ENCODE measurements at places on chromosomes 16 and 17. TPM values are rescaled to one million over a fixed set of nuclear protein-coding genes. Genes with fewer than 3 reads are reported as not detected.

TAT gene
- total RNA-seq: not detected

GRAPL gene
- total RNA-seq: not detected

DNA sequence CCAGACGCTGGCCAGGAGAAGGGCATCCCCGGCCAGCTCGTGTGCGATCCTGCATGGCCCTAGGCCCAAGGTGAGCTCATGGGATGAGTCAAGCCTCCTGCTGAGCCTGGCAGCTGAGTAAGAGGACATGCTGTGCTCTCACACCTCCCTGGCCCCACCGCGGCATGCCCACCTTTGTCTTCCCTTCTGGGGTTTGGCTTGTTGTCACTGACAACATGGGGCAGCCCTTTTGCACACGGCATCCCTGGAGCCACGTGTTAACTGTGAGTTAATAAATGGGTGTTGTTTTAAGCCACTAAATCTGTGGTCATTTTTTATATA lies 8.9 kb upstream of the TNS4 start:
- DNase-seq: peak; percentile 88
- no peak overlapping the region for H3K27ac ChIP-seq
- H3K4me1 ChIP-seq: peaks cover 41% of the 10 kb centered on the region
- peaks cover 8% of the 10 kb centered on the region for H3K36me3 ChIP-seq
- peaks cover 61% of the 10 kb centered on the region for H3K27me3 ChIP-seq

- peaks cover 16% of the 10 kb centered on the region for H3K4me1 ChIP-seq
- no peak overlapping the region for H3K27ac ChIP-seq
- DNase-seq: no peak
- no peak overlapping the region for H3K4me3 ChIP-seq
- H3K27me3 ChIP-seq: no peaks in the 10 kb centered on the region
- peaks cover 5% of the 10 kb centered on the region for H3K36me3 ChIP-seq
These were observed 69.0 kb upstream of the BCAR1 start for GRCh38 chr16:75320435-75320834.

DNA sequence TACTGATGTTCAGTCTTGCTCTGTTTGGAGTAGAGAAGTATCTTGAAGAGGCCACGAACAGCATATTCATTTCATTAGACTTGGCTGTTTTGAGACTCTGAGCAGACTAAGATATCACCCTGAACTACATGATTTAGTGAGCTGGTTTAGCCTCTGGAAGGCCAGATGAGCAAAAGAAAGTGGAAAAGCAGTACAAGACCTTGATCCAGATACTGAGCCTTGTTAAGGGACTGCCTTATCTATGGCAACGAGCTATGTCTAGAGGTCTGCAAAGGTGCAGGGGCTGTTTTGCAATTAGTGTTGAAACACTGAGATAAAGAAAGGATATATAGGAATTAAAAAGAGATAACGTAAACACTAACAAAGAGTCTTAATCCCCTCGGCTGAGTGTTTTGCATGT lies 231.4 kb downstream of the IRX3 start:
- H3K4me1 ChIP-seq: no peaks in the 10 kb centered on the region
- no peaks in the 10 kb centered on the region for H3K27me3 ChIP-seq
- DNase-seq: no peak
- no peak overlapping the region for H3K4me3 ChIP-seq
- peaks cover 4% of the 10 kb centered on the region for H3K36me3 ChIP-seq

DNA sequence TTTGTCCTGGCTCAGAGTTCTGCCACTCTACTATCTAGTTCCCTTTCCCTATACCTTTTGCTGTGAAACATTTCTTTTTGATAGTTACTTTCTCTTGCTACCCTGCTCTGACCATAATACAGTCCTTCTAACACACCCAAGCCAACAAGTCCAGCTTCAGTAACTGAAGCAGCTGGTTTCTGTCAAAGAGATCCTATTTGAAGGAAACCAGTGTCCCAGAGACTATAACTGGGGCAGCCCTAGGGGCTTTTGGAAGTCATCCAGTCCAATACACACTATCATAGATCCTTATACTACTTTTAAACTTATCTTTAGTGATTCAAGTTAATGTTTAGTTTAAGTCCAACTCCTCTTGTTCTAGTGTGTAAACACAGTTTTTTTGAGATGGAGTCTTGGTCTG lies 17.3 kb upstream of the DHRS13 start:
- H3K27me3 ChIP-seq: no peaks in the 10 kb centered on the region
- no peak for DNase-seq
- H3K36me3 ChIP-seq: peaks cover 41% of the 10 kb centered on the region
- H3K4me3 ChIP-seq: no peak overlapping the region
- H3K27ac ChIP-seq: no peak overlapping the region
- peaks cover 4% of the 10 kb centered on the region for H3K4me1 ChIP-seq

- H3K4me3 ChIP-seq: no peak overlapping the region
- no peak overlapping the region for H3K27ac ChIP-seq
- no peaks in the 10 kb centered on the region for H3K36me3 ChIP-seq
These were observed 17.3 kb upstream of the ERCC4 start for GRCh38 chr16:13902677-13903076.

- H3K27ac ChIP-seq: peak overlapping the region; percentile 81
- peaks cover 46% of the 10 kb centered on the region for H3K36me3 ChIP-seq
These were observed 21.1 kb downstream of the ANKRD40 start for GRCh38 chr17:50686494-50687199.

DNA sequence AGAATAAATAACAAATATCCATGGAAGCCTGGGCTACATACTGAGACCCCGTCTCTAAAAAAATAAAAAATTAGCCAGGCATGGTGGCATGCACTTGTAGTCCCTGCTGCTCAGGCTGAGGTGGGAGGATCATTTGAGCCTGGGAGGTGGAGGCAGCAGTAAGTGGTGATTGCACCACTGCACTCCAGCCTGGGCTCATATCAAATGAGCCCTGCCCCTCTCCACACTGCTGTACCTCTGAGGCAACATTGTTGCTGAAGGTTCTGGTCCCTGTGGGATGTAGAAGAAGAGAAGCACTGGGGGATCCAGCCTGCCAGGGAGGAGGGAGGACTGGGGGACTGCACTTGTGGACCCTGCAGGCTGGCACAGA lies 11.4 kb upstream of the ARHGAP23 start:
- peak overlapping the region; percentile 8 for H3K27ac ChIP-seq
- H3K36me3 ChIP-seq: peaks cover 16% of the 10 kb centered on the region
- peaks cover 42% of the 10 kb centered on the region for H3K4me1 ChIP-seq
- DNase-seq: no peak
- peaks cover 62% of the 10 kb centered on the region for H3K27me3 ChIP-seq

GRCh38 chr17:46270032-46270431 lies 24.9 kb upstream of the LRRC37A start:
- no peak for DNase-seq
- peaks cover 31% of the 10 kb centered on the region for H3K4me1 ChIP-seq
- no peak overlapping the region for H3K27ac ChIP-seq
- H3K4me3 ChIP-seq: no peak overlapping the region
- peaks cover 32% of the 10 kb centered on the region for H3K27me3 ChIP-seq

DNA sequence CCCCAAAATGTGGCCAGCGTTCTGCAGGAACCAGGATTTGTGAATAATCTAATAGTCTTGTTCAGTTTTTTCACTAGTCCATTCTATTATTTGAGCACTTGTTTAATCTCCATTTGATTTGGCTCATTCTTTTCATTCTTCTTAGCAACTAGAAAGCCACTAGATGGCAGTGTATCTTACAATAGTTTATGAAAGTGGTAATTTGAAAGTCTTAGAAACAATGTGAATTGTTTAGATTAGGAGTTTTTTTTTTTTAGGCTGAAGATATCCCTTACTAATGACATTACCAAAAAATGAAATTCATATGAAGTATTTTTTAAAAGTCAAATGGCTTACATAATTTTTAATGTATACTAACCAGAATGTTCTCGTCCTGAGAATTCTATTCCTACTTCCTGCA lies 6.7 kb downstream of the ERI2 start:
- no peak overlapping the region for H3K27ac ChIP-seq
- H3K4me1 ChIP-seq: no peaks in the 10 kb centered on the region
- H3K4me3 ChIP-seq: no peak overlapping the region
- no peak for DNase-seq
- peaks cover 19% of the 10 kb centered on the region for H3K36me3 ChIP-seq

Measured in Calu3 (cell line).